Gastrocnemius medialis (tissue), 4 donors: ENCODE measurements at places on chromosomes 3 and 15. TPM values are rescaled to one million over a fixed set of nuclear protein-coding genes. Genes with fewer than 3 reads are reported as not detected.

CHST13 gene
- total RNA-seq: not detected

GRCh38 chr15:71780115-71780976 is 30.0 kb upstream of the NR2E3 start:
- peaks cover 7% of the 10 kb centered on the region for H3K4me1 ChIP-seq
- no peak overlapping the region for H3K4me3 ChIP-seq
- no peaks in the 10 kb centered on the region for H3K27me3 ChIP-seq
- H3K36me3 ChIP-seq: no peaks in the 10 kb centered on the region
- no peak overlapping the region for H3K27ac ChIP-seq
- no peak for DNase-seq

GRCh38 chr3:49997862-49998261 is 57.9 kb downstream of the RBM6 start:
- no peak for DNase-seq
- no peaks in the 10 kb centered on the region for H3K36me3 ChIP-seq
- no peak overlapping the region for H3K27ac ChIP-seq

GRCh38 chr15:68364028-68364659 is 67.8 kb downstream of the ITGA11 start:
- no peaks in the 10 kb centered on the region for H3K36me3 ChIP-seq
- DNase-seq: no peak
- peak overlapping the region; percentile 58 for H3K27ac ChIP-seq
- H3K4me1 ChIP-seq: peaks cover 52% of the 10 kb centered on the region

PLA2G4D gene
- not detected for total RNA-seq

DNA sequence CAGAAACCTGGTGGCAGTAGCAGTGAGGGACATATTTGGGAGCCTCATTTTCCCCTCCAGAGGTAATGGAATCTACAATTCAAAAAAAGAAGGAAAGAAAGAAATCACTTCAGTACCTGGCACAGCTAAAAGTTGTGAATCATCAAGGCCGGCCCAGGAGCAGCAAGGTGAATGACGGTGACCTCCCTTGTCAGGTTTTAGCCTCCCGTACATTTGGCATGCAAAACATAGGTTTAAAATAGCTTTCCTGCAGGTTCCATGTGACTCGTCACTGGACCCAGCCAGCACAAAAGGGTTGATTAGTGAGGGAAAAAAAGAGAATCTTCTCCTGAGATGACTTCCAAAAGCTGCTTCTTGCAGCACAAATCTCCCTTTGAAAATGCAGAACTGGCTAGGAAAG is 394.2 kb downstream of the LSAMP start:
- H3K4me1 ChIP-seq: no peaks in the 10 kb centered on the region
- no peak overlapping the region for H3K27ac ChIP-seq
- H3K36me3 ChIP-seq: no peaks in the 10 kb centered on the region
- DNase-seq: no peak
- H3K4me3 ChIP-seq: no peak overlapping the region
- no peaks in the 10 kb centered on the region for H3K27me3 ChIP-seq

- no peaks in the 10 kb centered on the region for H3K27me3 ChIP-seq
- H3K4me3 ChIP-seq: no peak overlapping the region
- H3K27ac ChIP-seq: no peak overlapping the region
- H3K36me3 ChIP-seq: no peaks in the 10 kb centered on the region
These were observed 62.7 kb downstream of the ADAMTSL3 start for GRCh38 chr15:83716605-83717004.

SLC15A2 gene
- total RNA-seq: 0.82 TPM

GRCh38 chr15:39406485-39406884 is 174.4 kb upstream of the THBS1 start:
- no peaks in the 10 kb centered on the region for H3K27me3 ChIP-seq
- no peaks in the 10 kb centered on the region for H3K4me1 ChIP-seq
- no peak overlapping the region for H3K4me3 ChIP-seq
- no peak for DNase-seq

ZDHHC19 gene
- not detected for total RNA-seq

GRCh38 chr3:16936233-16936632 is 51.5 kb downstream of the PLCL2 start:
- H3K4me1 ChIP-seq: peaks cover 70% of the 10 kb centered on the region
- H3K4me3 ChIP-seq: no peak overlapping the region
- H3K27me3 ChIP-seq: no peaks in the 10 kb centered on the region
- DNase-seq: no peak
- no peaks in the 10 kb centered on the region for H3K36me3 ChIP-seq

GAP43 gene
- 0.20 TPM for total RNA-seq

- no peaks in the 10 kb centered on the region for H3K27me3 ChIP-seq
- DNase-seq: peak; percentile 95
- peak overlapping the region; percentile 96 for H3K27ac ChIP-seq
- no peaks in the 10 kb centered on the region for H3K36me3 ChIP-seq
- no peak overlapping the region for H3K4me3 ChIP-seq
These were observed 15.7 kb downstream of the BHLHE40 start for GRCh38 chr3:4994823-4995499.

PAQR9 gene
- 0.27 TPM for total RNA-seq

GRCh38 chr3:158402590-158402989 is 168.4 kb upstream of the MLF1 start:
- DNase-seq: no peak
- no peaks in the 10 kb centered on the region for H3K4me1 ChIP-seq
- no peaks in the 10 kb centered on the region for H3K36me3 ChIP-seq
- H3K27me3 ChIP-seq: no peaks in the 10 kb centered on the region
- no peak overlapping the region for H3K4me3 ChIP-seq

GRCh38 chr3:50365080-50365841 is 5.9 kb upstream of the TMEM115 start:
- H3K27me3 ChIP-seq: no peaks in the 10 kb centered on the region
- H3K4me1 ChIP-seq: peaks cover 5% of the 10 kb centered on the region
- DNase-seq: peak; percentile 56
- no peaks in the 10 kb centered on the region for H3K36me3 ChIP-seq
- no peak overlapping the region for H3K27ac ChIP-seq
- H3K4me3 ChIP-seq: peak overlapping the region; percentile 55

DNA sequence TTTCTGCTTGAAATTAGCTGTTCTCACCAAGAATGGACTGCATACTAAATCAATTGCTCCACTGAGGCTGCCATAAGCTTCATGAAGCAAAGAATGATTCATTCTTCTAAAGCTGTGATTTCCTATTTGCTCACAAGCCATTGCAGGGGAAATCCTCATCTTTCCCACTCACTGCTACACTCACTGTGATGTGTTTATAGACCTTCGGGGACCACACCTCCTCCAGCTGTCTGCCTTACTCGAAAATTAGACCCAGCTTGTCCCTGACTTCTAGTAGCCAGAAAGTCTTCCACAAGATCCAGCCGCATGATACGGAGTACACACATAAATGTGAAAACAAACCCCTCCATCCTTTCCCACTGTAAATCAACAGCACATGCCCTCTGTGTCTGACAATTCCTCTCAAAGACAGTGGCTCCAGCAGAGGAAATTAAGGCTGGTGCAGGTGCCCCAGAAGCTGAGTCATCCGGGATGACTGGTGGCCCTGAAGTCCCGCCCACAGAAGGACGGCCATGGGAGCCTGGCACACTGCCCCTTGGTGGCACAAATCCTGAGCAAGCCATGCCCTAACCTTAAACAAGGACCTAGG is 172.0 kb downstream of the STT3B start:
- DNase-seq: peak; percentile 62
- H3K27ac ChIP-seq: no peak overlapping the region
- no peak overlapping the region for H3K4me3 ChIP-seq
- no peaks in the 10 kb centered on the region for H3K36me3 ChIP-seq
- no peaks in the 10 kb centered on the region for H3K4me1 ChIP-seq

ANKRD34C gene
- total RNA-seq: not detected

GRCh38 chr15:82540055-82540983 is at the start of gene RPS17:
RPS17 (minus strand) TSS chr15:82540457; CDS start chr15:82540428, 29 bp downstream.
- H3K27ac ChIP-seq: peak within 1 kb of the TSS; percentile 80
- peaks cover 8% of the 10 kb centered on the region for H3K4me1 ChIP-seq
- peak; percentile 94 for DNase-seq
- H3K4me3 ChIP-seq: peak within 1 kb of the TSS; percentile 82

PTX3 gene
- 2.5 TPM for total RNA-seq

MTMR10 gene
- total RNA-seq: 36.6 TPM

DNA sequence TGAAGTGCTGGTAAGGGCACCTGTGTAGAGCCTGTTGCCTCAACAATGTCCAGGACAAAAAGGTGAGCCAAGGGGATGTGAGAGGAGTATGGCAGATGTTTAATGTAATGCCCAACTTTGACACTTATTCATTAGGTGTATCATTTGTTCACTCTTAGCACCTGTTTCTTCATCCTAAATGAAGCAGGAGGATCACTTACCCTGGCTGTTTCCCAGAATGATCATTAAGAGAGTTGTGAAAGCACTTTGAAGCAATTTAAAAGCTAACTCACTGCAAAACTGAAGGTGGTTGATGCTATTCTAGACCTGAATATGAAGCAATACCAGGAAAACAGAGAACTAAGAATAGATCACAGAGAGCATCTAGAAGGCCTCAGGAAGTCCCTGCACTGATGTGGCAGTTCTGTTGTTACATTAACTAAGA is 3.4 kb upstream of the HHLA2 start:
- no peaks in the 10 kb centered on the region for H3K4me1 ChIP-seq
- H3K4me3 ChIP-seq: no peak overlapping the region
- no peak for DNase-seq

ACP3 gene
- not detected for total RNA-seq

RBMS3 gene
- 38.8 TPM for total RNA-seq

- H3K4me3 ChIP-seq: no peak overlapping the region
- H3K27ac ChIP-seq: no peak overlapping the region
- H3K4me1 ChIP-seq: no peaks in the 10 kb centered on the region
- no peak for DNase-seq
These were observed 123.3 kb downstream of the PLOD2 start for GRCh38 chr3:146037697-146038096.

DNA sequence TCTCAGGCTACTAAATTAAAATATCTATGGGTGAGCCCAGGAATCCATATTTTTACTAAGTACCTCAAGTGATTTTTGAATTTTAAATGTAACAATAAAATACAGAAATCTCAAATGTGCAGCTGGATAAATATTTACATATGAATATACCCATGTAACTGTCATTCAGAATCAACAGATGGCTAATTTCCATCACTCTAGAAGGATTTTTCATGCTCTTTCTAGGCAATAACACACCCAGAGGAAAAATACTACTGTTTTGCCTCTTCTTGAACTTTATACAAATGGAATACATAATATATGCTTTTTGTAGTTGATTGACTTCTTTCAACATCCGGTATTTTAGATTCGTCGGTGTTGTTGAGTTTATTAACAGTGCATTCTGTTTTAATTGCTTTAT is 601.3 kb upstream of the NECTIN3 start:
- no peak overlapping the region for H3K27ac ChIP-seq
- no peaks in the 10 kb centered on the region for H3K4me1 ChIP-seq
- H3K27me3 ChIP-seq: no peaks in the 10 kb centered on the region
- H3K36me3 ChIP-seq: no peaks in the 10 kb centered on the region
- H3K4me3 ChIP-seq: no peak overlapping the region

- no peaks in the 10 kb centered on the region for H3K4me1 ChIP-seq
- no peaks in the 10 kb centered on the region for H3K36me3 ChIP-seq
- H3K27me3 ChIP-seq: no peaks in the 10 kb centered on the region
- no peak overlapping the region for H3K27ac ChIP-seq
These were observed 112.1 kb downstream of the LRRK1 start for GRCh38 chr15:101031213-101031612.

DNA sequence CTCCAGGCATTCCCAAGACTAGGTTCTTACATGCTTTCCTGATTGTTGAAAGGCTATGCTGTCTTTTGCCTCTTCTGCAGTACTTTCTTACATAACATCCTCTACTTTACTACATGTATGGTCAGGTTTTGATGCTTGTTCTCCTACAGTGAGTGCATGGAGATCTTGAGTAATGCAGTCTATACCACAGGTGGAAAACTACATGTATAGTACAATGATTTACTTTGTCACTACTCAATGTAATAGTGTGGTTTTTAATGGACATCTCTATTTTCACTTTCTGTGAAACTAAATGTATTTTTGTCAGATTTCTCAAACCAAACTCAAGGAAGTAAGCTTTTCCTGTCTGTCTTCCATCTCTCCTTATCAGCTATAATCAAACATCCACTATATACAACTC is 657.0 kb downstream of the TUSC7 start:
- no peak overlapping the region for H3K4me3 ChIP-seq
- no peak overlapping the region for H3K27ac ChIP-seq
- no peaks in the 10 kb centered on the region for H3K36me3 ChIP-seq
- no peak for DNase-seq
